ENCODE measurements at places on chromosomes 6 and 20.
A peak's percentile ranks its signal among the peaks of the same experiment; 100 is the strongest.

DNA sequence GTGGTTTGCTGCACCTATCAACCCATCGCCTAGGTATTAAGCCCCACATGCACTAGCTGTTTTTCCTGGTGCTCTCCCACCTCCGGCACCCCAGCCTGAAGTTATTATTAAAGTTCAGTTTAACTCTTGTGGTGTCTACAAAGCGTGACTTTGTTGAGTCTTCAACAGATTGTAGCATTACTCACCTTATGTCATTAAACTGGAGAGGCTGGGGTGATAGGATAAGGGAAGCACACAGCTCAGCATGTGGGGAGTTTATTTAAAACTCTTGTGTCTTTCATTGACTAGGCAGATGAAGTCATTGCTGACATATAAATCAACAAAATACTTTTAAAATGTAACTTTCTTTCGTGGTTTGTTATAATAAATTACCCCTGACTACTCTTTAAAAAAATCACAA lies 84.7 kb upstream of the GCM1 start:
- DNase-seq: no peak

GRCh38 chr6:67394254-67394653 lies 1240.8 kb upstream of the ADGRB3 start:
- DNase-seq: no peak

GRCh38 chr20:40763646-40764295 lies 74.7 kb upstream of the MAFB start:
- no peak for DNase-seq

DNA sequence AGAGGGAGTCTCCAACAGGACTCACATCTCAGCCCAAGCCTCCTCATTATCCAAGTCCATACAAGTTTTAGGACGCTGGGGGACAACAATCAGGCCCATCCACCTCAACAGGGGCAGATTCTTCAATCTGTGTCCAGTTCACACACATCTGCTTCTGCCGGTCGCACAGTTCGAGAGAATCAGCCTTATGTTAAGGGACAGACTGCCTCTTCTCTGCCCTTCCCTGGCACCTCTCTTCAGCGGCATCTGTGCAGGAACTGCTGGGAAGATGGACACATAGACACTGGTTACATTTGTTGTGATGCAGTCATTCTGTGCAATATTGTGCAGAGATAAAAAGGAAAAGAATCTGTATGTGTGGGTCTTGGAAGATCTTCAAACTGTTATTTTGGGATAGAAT lies 21.0 kb downstream of the ULBP1 start:
- no peak for DNase-seq

GRCh38 chr6:159494586-159494972 lies 198.5 kb downstream of the SOD2 start:
- no peak for DNase-seq

- DNase-seq: no peak
These were observed 31.4 kb upstream of the TMEM30A start for GRCh38 chr6:75315978-75316377.

DNA sequence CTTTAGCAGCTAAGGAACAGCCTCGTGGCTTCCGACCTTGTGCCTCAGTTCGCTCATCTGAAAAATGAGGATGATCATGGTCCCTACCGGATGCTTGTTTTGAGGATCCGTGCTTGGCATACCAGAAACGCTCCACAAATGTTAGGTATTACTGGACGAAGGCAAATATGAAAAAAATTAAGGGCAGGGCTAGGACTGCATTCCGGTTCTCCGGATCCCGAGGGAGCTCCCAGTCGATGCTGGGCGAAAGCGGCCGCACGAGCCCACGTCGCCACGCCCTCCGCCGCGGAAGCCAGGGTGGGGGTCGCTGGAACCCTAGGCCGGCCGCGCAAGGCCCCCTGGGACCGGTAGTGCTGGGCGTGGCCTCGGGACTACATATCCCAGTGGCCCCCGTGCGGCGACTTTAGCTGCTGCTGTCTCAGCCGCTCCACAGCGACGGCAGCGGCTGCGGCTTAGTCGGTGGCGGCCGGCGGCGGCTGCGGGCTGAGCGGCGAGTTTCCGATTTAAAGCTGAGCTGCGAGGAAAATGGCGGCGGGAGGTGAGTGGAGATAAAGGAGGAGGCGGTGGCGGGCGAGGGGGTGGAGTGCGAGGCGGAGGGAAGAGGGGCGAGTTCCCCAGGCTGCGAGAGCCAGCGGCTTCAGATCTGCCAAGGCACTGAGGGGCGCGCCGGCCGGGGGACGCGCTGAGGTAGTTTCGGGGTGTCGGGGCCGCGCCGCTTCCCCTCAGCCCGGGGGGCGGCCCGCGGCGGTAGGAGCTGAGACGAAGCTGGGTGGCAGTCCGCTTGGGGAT lies at the start of gene NCOA3:
Gene NCOA3, plus strand, starts transcription at position 406 of the 789 bp plus-strand sequence. CDS start 120,361 bp downstream, outside the sequence.
- DNase-seq: peak; percentile 96

GRCh38 chr20:36217226-36217625 lies 19.1 kb upstream of the AAR2 start:
- no peak for DNase-seq

GRCh38 chr6:168951217-168951616 lies 302.4 kb downstream of the THBS2 start:
- no peak for DNase-seq

- DNase-seq: no peak
These were observed 441.3 kb downstream of the CDC5L start for GRCh38 chr6:44828780-44829179.

GRCh38 chr6:10505529-10505928 lies 15.6 kb upstream of the GCNT2 start:
- no peak for DNase-seq

DNA sequence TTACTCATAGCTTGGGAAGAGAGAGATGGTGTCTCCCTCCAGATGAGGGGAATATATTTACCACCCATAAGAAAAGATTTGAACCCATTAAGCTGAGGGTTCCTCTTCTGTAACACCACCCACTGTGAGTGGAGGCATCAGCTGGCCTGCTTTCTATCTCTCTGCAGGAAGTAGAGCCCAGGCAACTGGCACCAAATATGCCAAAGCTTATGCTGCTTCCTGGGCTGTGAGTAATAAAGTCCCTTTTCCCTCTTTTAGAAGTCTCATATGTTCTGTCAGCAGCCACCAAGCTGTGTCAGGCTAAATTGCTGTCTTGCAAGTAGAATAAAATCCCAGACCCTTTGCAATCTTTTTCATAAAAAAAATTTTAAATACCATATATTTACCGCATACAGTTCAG lies 241.4 kb downstream of the LAMA2 start:
- no peak for DNase-seq

All from activated CD4-positive, alpha-beta memory T cell treated with anti-CD3 and anti-CD28 coated beads for 36 hours (primary cell).